ENCODE measurements at places on chromosomes 16 and 17. TPM values are rescaled to one million over a fixed set of nuclear protein-coding genes. Genes with fewer than 3 reads are reported as not detected.

SP6 gene
- polyA plus RNA-seq, result not detected

ITGAD gene
- polyA plus RNA-seq, result not detected

TBX6 gene
- polyA plus RNA-seq, result not detected

HOXB2 gene
- 7.6 TPM for polyA plus RNA-seq

PRSS53 gene
- 3.6 TPM for polyA plus RNA-seq

PRR35 gene
- 0.05 TPM for polyA plus RNA-seq

RANGRF gene
- polyA plus RNA-seq, result 53.7 TPM

ARHGAP44 gene
- 16.8 TPM for polyA plus RNA-seq

TNFRSF17 gene
- polyA plus RNA-seq, result not detected

MEOX1 gene
- polyA plus RNA-seq, result 0.50 TPM

SHCBP1 gene
- polyA plus RNA-seq, result not detected

TGFB1I1 gene
- 232 TPM for polyA plus RNA-seq

BCL6B gene
- polyA plus RNA-seq, result 0.63 TPM

RHBDF1 gene
- 23.7 TPM for polyA plus RNA-seq

TBC1D3C gene
- polyA plus RNA-seq, result 0.13 TPM

XYLT2 gene
- polyA plus RNA-seq, result 4.0 TPM

ZNF423 gene
- polyA plus RNA-seq, result 7.6 TPM

UBALD2 gene
- 27.7 TPM for polyA plus RNA-seq

LRRC37A3 gene
- polyA plus RNA-seq, result 0.50 TPM

MYL11 gene
- polyA plus RNA-seq, result 0.26 TPM

UBE2I gene
- 35.7 TPM for polyA plus RNA-seq

CDK12 gene
- 7.3 TPM for polyA plus RNA-seq

TMEM204 gene
- 74.5 TPM for polyA plus RNA-seq

RPH3AL gene
- polyA plus RNA-seq, result 1.6 TPM

CACNG1 gene
- 0.38 TPM for polyA plus RNA-seq

RAB26 gene
- polyA plus RNA-seq, result 4.8 TPM

KRT31 gene
- not detected for polyA plus RNA-seq

ZSCAN10 gene
- not detected for polyA plus RNA-seq

P2RX5 gene
- polyA plus RNA-seq, result 0.61 TPM

HEATR9 gene
- polyA plus RNA-seq, result not detected

TM4SF5 gene
- polyA plus RNA-seq, result 18.4 TPM

MARVELD3 gene
- 5.0 TPM for polyA plus RNA-seq

PYCARD gene
- 14.7 TPM for polyA plus RNA-seq

ZPBP2 gene
- polyA plus RNA-seq, result not detected

KRT33B gene
- not detected for polyA plus RNA-seq

LDHD gene
- polyA plus RNA-seq, result 5.6 TPM

CTRL gene
- polyA plus RNA-seq, result 3.5 TPM

KRTAP29-1 gene
- not detected for polyA plus RNA-seq

KRT16 gene
- 15.7 TPM for polyA plus RNA-seq

IGFALS gene
- not detected for polyA plus RNA-seq

ABCC12 gene
- 0.05 TPM for polyA plus RNA-seq

CACNG3 gene
- not detected for polyA plus RNA-seq

RAB11FIP4 gene
- polyA plus RNA-seq, result 0.15 TPM

OTOP2 gene
- not detected for polyA plus RNA-seq

CCDC78 gene
- polyA plus RNA-seq, result 0.97 TPM

KRT24 gene
- not detected for polyA plus RNA-seq

TNP2 gene
- polyA plus RNA-seq, result not detected

MYOCD gene
- polyA plus RNA-seq, result 24.8 TPM

LITAF gene
- polyA plus RNA-seq, result 83.1 TPM
